Stimulated activated CD4-positive, alpha-beta T cell treated with anti-CD3 and anti-CD28 coated beads, Interleukin-12 subunit alpha, Interleukin-12 subunit beta, amount 100 ng/mL, for 24 hours (primary cell): ENCODE measurements at places on chromosomes 16 and 17.
A peak's percentile ranks its signal among the peaks of the same experiment; 100 is the strongest.

DNA sequence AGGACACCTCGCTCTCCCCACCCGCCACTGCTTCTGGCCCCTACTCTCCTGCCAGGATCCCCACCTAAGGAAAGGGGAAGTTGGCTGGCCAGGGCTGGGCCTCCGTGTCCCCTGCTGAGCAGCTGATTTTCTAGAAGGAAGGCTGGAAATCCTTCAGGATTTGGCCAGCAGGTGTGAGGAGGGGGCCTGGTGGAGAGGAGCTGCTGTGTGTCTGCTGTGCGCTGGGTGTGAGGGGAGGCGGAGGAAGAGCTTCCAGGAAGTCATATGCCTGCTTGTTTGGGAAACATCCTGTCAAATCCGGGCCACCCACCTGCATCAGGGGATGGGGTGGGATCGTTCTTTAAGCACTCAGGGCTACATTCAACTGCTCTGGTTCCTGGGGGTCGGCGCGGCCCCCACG, 28.6 kb downstream of the TPSG1 start:
- no peak for DNase-seq

GRCh38 chr16:27595475-27595874, 45.5 kb downstream of the KATNIP start:
- no peak for DNase-seq

GRCh38 chr17:81448442-81448841, 53.2 kb downstream of the BAHCC1 start:
- DNase-seq: no peak

DNA sequence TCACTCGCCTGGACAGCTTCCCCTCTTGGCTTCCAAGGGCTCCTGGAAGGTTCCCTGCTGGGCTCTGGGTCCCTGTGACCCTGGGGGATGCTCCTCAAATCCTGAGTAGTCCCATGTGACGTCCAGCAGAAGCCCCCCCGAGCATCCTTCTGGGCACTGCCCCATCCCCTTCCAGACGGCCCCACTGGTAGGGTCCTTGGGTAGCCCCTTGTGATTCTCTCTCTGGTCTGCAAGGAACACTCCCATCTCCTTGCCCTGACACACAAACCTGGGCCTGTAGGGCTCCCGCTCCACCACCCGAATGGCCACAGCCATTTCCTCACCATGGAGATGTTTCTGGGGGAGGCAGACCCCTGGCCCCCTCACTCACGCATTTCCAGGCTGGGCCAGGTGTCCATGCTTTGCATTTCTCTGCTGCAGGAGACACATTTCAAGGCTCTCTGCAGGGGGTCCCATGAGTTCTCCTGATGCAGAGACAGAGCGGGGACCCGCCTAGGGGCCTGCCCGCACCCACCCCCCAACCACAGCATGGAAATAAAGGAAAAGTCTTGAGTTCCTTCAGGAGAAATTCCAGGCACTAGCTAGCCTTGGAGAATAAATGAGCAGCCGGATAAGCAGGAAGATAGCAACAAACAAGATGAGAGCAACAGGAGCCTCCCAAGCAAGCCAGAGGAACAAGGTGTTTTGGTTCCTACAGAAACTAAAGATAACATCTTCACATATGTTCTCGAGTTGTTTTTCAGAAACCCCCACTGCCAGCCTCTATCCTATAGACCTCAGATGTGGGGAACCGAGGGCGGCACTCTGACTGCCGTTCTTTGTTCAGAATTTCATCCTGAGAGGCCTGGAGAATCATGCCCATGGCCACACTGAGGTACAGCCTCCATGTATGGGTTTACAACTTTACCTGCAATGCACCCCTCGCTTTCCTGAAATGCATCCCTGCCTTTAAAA, 128.8 kb downstream of the MGAT5B start:
- no peak for DNase-seq

DNA sequence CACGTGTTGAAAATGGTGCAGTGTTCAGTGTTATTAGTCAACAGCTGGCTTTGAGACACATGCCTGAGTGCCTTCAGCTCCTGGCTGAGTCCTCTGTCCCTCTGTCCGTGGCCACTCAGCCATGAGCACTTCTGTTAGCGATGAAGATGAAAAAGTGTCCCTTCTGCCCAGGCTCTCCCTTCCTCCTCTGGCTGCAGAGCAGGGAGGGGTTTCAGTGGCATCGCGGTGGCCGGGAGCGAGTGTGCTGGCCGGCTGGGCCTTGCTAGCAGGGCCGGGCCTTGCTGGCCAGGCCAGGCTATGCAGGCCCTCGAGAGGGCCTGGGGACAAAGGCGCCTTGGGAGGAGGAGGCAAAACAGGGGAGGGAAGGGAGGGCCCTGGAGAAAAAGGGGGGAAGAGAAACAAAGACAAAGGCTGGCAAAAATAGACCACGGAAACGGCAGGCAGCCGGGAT, 47.7 kb downstream of the CMIP start:
- no peak for DNase-seq

- DNase-seq: no peak
Measured at GRCh38 chr16:90053902-90054500, 23.1 kb downstream of the PRDM7 start.

DNA sequence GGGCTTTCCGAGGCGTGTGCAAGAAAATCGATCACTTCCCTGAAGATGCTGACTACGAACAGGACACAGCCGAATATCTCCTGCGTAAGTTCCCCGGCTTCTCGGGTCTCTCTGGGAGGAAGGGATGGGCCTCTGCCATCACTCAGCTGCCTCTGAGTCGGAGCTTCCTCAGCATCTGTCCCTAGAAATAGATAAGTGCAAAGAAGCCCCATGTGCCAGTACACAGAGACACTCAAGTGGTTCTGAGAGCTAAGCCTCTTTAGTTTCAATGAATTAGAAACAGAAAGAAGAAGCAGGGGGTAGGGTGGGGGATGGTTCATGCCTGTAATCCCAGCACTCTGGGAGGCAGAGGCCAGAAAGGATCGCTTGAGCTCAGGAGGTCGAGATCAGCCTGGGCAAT, 90.6 kb downstream of the CACNG3 start:
- DNase-seq: no peak

- no peak for DNase-seq
Measured at GRCh38 chr16:79721270-79721669, 120.7 kb upstream of the MAF start.

- DNase-seq: peak; percentile 62
Measured at GRCh38 chr16:85028685-85029407, 1.3 kb downstream of the KIAA0513 start.

GRCh38 chr16:64910356-64910755, 211.5 kb downstream of the CDH11 start:
- DNase-seq: no peak
